RPMI8226 (cell line): ENCODE measurements at places on chromosomes 12 and 14.

- DNase-seq, result no peak
These were observed 36.0 kb downstream of the MAP1LC3B2 start for GRCh38 chr12:116595186-116595585.

GRCh38 chr14:69153873-69154270 lies 953 bp upstream of the DCAF5 start:
- DNase-seq, result no peak

DNA sequence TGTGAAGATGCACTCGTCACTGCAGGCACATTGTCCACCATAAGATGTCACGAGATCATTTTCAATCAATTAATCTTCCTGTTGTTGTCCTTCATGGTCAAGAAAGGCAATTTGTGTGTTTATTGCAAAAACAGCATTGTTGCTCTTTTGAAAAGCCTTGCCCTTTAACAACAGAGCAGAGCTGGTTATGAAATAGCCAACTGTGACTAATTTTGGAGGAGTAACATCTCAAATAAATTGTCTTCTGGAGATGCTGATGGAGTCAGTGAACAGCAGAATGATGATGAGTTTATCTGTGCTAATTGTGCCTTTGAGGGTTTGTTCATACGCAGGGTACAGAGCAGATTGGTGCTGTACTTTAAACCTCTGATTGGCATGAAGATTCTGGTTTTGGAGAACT lies 88.3 kb upstream of the E2F7 start:
- no peak for DNase-seq

DNA sequence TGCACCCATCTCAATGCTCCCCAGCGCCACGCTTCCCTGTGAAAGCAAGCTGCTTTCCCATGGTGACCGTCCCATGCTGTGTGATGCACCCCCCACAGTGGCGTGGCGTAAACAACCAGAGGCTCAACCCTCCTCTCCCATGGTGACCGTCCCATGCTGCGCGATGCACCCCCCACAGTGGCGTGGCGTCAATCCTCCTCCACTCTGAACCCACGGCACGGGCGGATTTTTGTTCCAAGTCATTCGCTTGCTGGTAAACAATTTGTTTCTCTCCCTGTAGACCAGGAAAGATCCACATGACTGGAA lies 8.9 kb downstream of the STX2 start:
- no peak for DNase-seq

- no peak for DNase-seq
These were observed 131.5 kb downstream of the C12orf50 start for GRCh38 chr12:87897662-87898061.

DNA sequence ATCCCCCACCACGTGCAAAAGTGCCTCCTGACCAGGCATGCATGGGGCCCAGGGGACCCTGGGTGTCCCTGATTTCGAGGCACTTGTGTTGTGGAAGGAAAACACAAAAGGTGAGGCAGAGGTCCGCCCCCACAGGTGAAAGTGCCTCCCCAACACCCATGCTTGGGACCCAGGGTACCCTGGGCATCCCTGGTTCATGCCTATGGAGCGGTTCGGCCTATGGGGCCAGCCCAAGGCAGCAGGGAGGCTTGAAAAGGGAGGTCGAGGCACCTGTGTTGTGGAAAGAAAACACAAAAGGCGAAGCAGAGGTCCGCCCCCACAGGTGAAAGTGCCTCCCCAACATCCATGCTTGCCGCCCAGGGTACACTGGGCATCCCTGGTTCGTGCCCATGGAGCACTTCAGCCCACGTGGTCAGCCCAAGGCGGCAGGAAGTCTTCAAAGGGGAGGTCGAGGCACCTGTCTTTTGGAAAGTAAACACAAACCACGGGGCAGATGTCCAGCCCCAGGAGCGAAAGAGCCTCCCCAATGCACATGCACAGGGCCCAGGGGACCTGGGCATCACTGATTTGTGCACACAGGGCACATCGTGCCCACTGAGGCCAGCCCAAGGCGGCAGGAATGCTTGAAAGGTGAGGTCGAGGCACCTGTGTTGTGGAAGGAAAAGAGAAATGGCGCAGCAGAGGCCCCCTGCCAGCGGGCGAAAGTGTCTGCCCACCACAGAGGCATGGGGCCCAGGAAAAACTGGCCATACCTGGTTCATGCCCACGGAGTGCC lies 375.5 kb downstream of the ALG10 start:
- DNase-seq, result no peak

DNA sequence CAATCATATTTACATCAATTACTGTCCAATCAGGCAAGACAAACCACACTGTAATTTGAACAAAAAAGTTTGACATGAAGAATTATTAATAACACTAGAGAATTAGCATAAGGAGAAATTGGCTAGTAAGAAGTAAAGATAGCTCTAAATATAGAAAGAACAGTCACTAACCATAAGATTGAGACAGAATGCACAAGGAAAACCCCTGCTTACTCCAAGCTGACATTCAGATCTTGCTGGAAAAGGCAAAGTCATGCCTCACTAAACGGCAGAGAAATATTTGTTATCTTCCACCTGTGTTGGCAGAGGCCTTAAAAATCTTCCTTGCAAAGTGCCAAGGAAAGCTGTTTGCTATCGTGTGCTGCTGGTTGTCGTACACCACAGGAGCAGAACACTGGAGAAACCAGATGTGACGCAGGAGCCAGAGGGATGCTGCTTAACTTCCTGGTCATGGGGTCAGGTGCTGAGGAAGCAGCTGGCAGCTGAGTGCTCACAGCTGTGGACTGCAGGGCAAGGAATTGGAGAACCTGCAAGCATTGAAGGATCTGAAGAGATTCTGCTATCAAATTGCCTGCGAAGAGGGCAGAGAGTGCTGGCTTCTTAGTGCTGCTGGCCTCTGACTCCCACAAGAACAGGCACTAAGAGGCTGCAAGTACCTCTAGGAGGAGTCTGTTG lies 1323.3 kb downstream of the LRFN5 start:
- DNase-seq, result peak; percentile 4
